ENCODE measurements at places on chromosomes 16 and 17. TPM values are rescaled to one million over a fixed set of nuclear protein-coding genes. Genes with fewer than 3 reads are reported as not detected.

The GINS2 gene
- 38.0 TPM for total RNA-seq

The UTS2R gene
- total RNA-seq, result 0.76 TPM

The NLRC3 gene
- 0.66 TPM for total RNA-seq

The FNDC8 gene
- total RNA-seq, result not detected

The C16orf86 gene
- 4.9 TPM for total RNA-seq

The TNFAIP1 gene
- 17.1 TPM for total RNA-seq

The SPATA32 gene
- total RNA-seq, result 0.15 TPM

GRCh38 chr16:564690-565418 is 2.0 kb upstream of the NHLRC4 start:
- no peak for DNase-seq

GRCh38 chr16:55695595-55695994 is 39.8 kb downstream of the SLC6A2 start:
- DNase-seq, result no peak

- no peak for DNase-seq
Measured at GRCh38 chr17:64095144-64095882, 34.6 kb downstream of the ERN1 start.

DNA sequence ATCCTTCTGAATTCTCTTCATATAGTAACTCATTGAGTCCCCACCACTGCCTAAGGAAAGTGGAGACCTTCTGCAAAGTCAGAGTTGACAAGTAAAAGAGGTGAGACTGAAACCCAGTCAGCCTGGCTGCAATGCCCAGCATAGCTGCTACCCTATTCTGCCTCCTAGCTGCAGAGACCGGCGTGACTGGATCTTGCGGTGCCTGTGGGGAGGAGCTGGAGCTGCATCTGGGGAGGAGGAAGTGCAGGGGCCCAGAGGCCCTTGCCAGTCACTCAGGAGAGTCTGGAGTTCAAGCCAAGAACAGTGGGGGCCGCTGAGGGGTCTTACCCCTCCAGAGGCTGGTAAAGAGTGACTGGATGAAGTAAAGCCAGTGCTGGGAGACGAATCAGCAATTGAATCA is 35.0 kb upstream of the ZNF423 start:
- peak; percentile 77 for DNase-seq

DNA sequence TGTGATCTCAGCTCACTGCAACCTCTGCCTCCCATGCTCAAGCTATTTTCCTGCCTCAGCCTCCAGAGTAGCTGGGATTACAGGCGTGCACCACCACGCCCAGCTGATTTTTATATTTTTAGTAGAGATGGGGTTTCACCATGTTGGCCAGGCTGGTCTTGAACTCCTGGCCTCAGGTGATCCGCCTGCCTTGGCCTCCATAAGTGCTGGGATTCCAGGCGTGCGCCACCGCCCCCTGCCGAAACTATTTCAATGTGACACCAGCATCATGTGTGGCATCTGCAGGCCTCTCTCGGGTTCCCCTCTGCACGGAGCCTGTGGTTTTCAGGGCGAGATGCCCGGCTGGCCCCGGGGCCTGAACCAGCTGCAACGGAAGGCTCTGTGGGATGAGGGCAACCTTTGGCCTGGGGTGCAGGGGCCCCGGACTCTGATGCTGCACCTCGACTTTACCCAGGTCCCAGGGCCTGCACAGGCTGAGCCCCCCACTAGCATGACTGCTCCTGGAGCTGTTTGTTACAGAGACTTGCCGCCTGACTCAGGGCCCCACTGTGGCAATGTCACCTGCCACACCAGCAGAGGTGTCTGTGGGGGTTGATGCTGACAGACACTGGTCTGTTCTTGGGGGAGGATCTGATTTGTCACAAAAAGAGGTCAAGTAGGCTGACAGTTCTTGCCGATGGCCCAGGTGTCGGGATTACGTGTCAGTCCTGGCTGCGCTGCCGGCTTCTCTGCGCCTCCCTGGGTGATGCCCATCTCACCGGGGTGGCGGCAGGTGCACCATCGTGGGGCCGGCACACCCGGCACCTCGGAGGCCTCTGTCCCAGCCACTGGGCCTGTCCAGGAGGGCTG is 8.6 kb upstream of the TEX19 start:
- DNase-seq, result peak; percentile 56

DNA sequence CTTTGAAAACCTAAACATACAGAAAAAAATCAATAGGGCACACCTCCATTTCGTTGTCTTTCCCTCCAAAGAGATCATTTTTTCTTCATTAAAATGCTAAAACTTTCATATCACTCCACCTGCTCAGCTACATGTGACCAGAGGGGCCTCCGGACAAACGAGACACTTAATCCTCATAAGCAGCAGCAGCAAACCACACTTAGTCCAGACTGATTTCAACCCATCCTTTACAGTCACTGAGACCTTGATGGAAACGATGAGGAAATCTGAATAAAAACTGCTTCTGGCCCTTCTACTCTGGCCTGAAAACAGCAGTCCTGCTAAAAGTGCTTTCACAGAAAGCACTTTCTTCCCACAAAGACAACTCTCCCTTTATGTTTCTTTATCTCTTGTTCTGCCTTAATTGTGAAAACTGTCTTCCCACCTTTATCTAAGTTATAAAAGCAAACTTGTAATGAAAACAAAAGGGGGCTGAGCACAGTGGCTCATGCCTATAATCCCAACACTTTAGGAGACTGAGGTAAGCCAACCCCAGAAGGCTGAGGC is 4.6 kb downstream of the ANKRD11 start:
- DNase-seq, result no peak

- DNase-seq, result no peak
Measured at GRCh38 chr16:88303890-88304819, 78.6 kb upstream of the ZNF469 start.

GRCh38 chr17:37848690-37849616 is 75.3 kb upstream of the TBC1D3K start:
- DNase-seq, result no peak

- no peak for DNase-seq
Measured at GRCh38 chr16:11582157-11582814, 4.4 kb downstream of the LITAF start.

- DNase-seq, result no peak
Measured at GRCh38 chr16:9402293-9402860, 310.9 kb downstream of the HAPSTR1 start.

GRCh38 chr16:73143002-73143401 is 95.1 kb upstream of the ZFHX3 start:
- DNase-seq, result no peak

- no peak for DNase-seq
Measured at GRCh38 chr17:29167393-29168078, 12.7 kb downstream of the MYO18A start.

DNA sequence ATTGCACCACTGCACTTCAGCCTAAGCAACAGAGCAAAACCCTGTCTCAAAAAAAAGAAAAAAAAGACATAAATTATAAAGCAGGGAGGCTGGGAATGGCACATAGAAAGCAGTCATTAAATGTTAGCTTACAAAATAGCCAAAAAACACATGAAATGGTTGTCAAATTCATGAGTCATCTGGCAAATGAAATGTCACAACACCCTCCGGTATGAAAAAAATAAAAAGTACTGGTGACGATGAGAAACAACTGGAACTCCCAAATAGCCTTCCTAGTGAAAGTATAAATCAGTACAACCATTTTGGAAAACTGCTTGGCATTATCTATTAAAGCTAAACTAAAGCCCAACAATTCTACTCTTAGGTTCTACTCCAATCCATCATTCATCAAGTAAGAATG is 3.5 kb upstream of the KATNB1 start:
- DNase-seq, result no peak

- no peak for DNase-seq
Measured at GRCh38 chr17:10271106-10271562, 72.7 kb upstream of the GAS7 start.

GRCh38 chr16:48617711-48618148 is 7.8 kb upstream of the N4BP1 start:
- DNase-seq, result no peak

- no peak for DNase-seq
Measured at GRCh38 chr16:3469736-3470135, 25.6 kb downstream of the C16orf90 start.

- no peak for DNase-seq
Measured at GRCh38 chr16:28207399-28207798, 4.4 kb downstream of the XPO6 start.

DNA sequence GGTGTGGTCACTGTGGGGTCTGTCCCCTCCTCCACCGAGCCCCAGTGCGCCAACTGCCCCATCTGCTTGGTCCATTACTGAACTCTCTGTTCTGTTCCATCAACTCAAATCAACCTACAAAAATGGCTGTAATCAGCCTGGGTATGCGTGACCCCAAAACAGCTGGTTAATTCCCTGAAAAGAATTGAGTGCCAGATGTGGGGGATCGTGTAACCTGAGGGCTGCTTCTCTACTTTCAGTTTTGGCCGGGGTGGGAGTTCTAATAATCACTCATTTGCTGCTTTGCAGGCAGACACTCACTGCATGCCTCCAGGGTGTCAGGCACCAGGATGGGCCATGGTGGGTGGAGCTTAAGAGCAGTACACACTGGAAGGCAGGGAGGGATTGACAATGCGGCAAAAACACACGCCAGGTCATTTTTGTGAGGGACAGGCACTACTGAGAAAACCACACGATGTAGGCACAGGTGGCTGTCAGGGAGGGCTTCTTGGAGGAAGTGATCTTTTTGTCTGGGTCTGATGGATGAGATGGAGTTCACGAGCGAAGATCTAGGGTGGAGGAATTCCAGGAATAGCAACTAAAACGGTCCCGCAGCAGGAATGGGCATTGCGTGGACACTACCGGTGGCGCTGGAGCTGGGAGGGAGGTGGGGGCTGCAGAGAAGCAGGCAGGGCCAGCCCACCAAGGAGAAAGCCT is 30.4 kb upstream of the SSTR5 start:
- no peak for DNase-seq

DNA sequence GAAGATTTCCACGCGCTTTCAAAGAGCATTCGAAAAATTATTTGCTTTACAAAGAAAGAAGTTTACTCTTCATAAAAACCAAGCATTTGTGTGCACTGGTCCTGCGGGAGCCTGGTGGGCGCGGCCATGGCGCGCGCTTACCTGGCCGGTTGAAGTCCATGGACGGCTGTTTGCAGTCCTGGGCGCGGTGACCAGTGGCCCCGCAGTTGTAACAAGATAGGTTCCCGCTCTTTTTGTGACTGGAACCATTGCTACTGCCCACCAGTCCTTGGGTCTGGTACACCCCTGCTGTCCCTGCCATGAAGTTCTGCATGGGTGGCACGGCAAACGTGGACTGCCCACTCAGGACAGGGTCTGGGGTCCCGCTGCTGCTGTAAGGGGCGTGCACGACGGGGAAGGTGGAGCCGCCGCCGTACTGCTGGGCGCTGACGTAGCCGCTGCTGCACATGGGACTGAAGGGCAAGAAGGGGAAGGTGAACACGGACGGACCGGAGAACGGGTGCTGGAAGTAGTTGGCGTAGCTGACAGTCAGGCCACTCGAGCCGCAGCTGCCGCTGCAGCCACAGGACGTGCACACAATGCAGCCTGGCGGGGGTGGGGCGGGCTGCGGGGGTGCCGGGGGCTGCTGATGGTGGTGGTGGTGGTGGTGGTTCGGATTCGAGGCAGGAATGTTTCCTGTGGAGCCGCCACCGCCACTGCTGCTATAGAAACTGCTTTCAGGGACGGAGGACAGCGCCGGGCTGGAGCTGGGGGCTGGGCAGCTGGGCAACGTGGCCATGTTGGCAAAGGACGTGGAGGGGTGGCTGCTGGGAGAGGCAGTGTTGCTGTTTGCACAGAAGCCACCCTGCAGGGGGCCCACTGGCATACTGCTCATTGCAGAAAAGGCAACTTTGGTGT is 19.5 kb downstream of the MAP1LC3B start:
- DNase-seq, result no peak

GRCh38 chr16:12314653-12315185 is 338.2 kb downstream of the SNX29 start:
- DNase-seq, result no peak

DNA sequence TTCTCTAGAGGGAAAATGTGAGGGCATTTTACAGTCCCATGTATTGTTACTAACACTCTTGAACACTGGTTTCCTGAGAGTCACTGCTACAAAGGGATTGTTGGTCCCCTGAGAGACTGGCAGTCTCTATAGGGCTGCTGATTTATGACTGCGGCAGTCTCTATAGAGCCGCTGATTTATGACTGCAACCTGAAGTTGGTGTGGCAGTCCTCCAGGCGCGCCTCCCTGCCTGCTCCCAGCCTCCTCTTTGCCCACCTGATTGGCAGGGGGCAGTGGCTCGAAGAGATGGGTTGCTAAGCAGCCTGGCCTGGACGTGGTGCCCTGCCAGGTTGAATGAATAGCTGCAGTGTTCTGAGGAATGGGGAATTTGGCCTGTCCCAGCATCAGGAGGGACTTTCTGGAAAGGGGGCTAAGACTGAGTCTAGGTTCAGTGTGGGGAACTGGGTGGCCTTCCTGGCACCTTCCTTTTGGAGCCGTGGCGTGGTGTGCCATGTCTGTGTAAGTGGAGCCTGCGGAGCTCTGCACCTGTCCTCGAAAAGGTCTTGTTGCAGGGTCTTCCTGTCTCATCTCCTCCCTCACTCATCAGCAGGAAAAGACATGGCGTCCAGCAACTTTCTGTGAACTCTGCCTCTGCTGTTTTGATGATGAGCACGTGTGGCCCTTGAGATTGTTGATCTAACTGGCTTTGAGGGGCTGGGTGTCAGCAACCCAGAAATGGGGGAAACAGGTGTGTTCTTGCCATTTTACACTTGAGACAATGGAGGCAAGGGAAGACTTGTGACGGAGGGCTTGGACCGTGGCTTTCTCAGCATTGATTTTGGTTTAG is 24.9 kb downstream of the SAP30BP start:
- DNase-seq, result no peak

DNA sequence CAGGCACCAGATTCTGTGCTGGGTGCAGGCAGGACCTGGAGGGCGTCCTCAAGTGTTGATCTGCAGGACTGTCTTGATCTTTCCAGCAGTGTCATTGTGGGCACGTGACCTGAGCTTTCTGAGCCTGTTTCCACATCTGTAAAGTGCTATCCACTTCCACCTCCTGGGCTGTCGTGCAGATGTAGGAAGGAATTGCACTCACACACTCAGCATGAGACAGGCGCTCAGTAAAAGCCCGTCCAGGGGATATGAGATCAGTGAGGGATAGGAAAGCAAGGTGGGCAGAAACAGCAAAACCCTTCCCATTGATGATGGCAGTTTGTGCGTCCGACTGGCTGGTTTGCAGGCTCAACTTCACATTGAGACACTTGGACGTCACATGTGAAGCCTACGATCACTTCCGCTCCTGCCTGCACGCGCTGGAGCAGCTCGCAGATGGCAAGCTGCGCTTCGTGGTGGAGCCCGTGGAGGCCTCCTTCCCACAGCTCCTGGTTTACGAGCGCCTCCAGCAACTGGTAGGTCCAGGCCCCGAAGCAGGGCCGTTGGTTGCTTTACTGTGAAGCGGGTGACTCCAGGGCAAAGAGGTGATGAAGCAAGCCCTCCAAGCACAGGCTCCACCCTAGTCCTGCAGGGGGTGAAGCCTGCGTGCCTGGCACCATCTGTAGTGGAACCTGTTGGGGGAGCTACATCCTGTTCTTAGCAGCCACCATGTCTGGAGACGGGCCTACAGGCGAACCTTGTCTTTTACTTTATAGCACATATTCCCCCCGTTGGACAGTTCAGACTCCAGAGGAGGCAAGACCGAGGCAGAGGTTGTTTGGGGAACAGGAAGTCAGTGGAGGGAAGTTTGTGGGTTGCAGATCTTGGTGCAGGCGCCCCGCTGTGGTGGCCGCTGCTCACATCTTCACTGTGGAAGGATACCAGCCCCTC is 23.0 kb downstream of the METTL22 start:
- DNase-seq, result no peak
